Stimulated activated CD8-positive, alpha-beta memory T cell treated with anti-CD3 and anti-CD28 coated beads, Interleukin-7, amount 100 ng/mL, for 24 hours (primary cell): ENCODE measurements at places on chromosomes 3 and 15.

GRCh38 chr3:58296843-58297242 is 9.2 kb upstream of the RPP14 start:
- DNase-seq, result no peak

DNA sequence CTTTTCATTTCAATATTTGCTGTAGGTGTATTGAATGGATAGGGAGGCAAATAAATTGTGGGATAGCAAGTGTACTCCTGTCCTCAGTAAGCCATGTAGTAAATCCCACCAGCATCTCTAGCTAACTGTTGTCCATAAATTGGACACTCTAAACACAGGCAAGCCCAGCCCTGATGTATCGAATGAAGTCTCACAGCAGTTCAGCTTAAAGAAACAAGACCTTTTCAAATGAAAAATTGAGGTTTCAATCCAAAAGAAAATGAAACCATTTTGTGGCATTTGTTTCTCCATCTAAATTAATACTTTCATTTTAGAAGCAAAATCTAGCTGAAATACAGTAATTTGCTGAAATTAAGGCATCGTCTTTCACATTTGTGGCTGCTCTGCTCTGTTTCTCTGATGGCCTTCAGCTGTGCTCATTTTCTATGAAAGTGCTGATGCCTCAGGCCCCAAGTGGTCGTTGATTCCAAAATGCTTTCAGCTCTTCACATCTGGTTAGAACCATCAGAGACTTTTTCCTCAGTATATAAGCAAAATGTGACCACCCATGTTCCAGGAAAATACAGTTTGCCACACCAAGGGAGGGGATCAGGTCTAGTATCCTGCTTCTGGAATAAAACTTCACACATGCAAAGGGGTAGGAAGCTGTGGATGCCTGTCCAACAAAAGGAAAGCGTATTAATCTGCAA is 245.0 kb downstream of the ZMAT3 start:
- no peak for DNase-seq

DNA sequence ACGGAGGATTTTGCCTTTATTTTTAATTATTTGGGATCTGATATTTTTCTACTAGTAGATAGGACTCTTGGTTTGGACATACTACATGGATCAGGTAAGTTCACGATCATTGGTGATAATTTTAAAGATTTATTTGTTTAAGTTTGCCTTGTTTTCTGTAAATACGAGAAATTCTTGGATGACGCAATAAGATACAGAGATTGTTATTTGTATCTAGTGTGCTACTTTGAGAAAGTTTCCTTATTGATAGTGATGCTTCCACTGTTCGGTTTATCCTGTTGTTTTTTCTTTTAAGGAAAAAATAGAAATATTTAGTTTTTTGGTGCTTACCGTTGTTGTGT is 577 bp downstream of the CHD2 start:
- DNase-seq, result no peak

- no peak for DNase-seq
Measured at GRCh38 chr3:129615751-129616281, 9.3 kb upstream of the PLXND1 start.

GRCh38 chr15:71634820-71635560 is 175.4 kb upstream of the NR2E3 start:
- DNase-seq, result no peak

- DNase-seq, result no peak
Measured at GRCh38 chr15:80573606-80574005, 121.5 kb upstream of the ABHD17C start.

DNA sequence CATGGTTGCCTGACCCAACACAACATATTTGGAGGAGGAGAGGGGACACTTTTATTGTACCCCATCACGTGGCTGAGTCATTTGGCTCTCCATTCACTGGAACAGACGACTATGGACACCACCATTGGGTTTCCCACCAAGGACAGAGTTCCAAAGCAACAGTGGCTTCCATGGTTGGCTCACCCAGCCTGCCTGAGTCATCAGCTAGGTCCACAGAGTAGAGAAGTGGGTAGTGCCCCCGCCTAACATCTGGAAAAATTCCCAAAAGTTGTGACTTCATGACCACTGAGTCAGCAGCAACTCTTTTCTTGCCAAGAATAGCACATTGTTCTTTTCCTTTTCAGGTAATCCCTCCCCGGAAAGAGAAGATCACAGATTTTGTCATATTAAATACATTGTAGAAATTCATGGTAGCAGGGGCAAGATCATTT is 3.0 kb upstream of the PPP1R2 start:
- no peak for DNase-seq

GRCh38 chr3:54891540-54891897 is 36.3 kb downstream of the LRTM1 start:
- DNase-seq, result no peak

DNA sequence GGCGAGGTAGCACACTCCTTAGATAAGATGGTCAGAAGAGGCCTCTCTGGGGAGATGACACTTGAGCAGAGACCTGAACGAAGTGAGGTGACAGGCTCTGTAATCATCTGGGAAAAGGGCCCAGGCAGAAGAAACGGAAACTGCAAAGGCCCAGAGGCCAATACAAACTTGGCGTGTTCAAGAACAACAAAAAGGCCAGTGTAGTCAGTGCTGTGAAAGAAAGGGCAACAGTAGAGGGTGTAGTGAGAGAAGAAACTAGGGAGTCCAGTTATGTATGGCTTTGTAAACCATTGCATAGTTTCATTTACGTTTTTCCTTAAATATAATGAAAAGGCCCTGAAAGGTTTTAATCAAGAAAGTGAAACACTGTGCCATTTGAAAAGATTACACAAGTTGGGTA is 31.8 kb downstream of the PLD1 start:
- no peak for DNase-seq
